Activated T-helper 1 cell treated with anti-CD3 and anti-CD28 coated beads, Interleukin-12 subunit alpha, Interleukin-12 subunit beta, Interleukin-2, Interleukin-4 antibody, amounts not matched to agents 30 ng/mL and 10 ng/mL and 1 ng/mL, durations not matched to agents 14 hours and 24 hours and 36 hours (primary cell): ENCODE measurements at places on chromosomes 3 and 15. TPM values are rescaled to one million over a fixed set of nuclear protein-coding genes. Genes with fewer than 3 reads are reported as not detected.

GRCh38 chr3:59512066-59512465 is 462.2 kb upstream of the CFAP20DC start:
- H3K36me3 ChIP-seq: peaks cover 3% of the 10 kb centered on the region
- no peaks in the 10 kb centered on the region for H3K4me1 ChIP-seq
- H3K27ac ChIP-seq: no peak overlapping the region
- no peak for DNase-seq
- H3K27me3 ChIP-seq: peaks cover 8% of the 10 kb centered on the region

DNA sequence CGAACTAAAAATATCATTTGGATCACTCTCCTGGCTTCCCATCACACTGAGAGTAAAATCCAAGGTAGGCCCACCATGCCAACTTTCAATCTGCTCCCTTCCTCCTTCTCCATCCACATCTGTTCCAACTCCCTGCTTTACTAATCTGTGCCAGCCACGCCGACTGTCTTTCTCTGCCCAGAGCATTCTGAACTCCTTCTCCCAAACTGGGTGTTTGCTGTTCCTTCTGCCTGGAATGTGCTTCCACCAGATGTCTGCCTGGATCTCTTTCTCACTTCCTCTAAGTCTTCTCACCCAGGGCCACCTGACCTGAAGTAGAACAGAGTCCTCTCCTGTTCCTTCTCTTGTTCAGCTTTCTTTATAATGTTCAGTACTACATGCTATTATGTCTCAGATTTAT is 5.6 kb upstream of the ARL8B start:
- H3K27me3 ChIP-seq: no peaks in the 10 kb centered on the region
- H3K4me1 ChIP-seq: peaks cover under 1% of the 10 kb centered on the region
- no peak overlapping the region for H3K4me3 ChIP-seq
- peak overlapping the region; percentile 15 for H3K27ac ChIP-seq

GRCh38 chr3:113136071-113136470 is 75.3 kb upstream of the BOC start:
- no peak overlapping the region for H3K27ac ChIP-seq
- no peak for DNase-seq

GRCh38 chr3:106534206-106534605 is 665.4 kb upstream of the CBLB start:
- peak overlapping the region; percentile 72 for H3K27ac ChIP-seq
- no peak overlapping the region for H3K4me3 ChIP-seq

DNA sequence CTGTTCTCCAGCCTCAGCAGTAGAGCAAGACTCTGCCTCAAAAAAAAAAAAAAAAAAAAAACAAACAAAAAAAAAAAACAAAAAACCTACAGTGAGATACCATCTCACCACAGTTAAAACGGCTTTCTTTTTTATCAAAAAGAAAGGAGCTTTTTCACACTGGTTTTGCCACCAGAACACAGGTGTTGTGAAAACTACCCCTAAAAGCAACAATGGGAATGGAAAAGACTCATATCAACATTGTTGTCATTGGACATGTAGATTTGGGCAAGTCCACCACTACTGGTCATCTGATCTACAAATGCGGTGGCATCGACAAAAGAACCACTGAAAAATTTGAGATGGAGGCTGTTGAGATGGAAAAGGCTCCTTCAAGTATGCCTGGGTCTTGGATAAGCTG is 24.8 kb upstream of the SLC25A38 start:
- H3K4me3 ChIP-seq: peak overlapping the region; percentile 23
- H3K27me3 ChIP-seq: no peaks in the 10 kb centered on the region
- H3K4me1 ChIP-seq: peaks cover 59% of the 10 kb centered on the region
- H3K36me3 ChIP-seq: peaks cover 18% of the 10 kb centered on the region
- H3K27ac ChIP-seq: peak overlapping the region; percentile 64

GRCh38 chr3:186194451-186194811 is 85.5 kb upstream of the ETV5 start:
- H3K27ac ChIP-seq: no peak overlapping the region
- H3K4me3 ChIP-seq: no peak overlapping the region
- peaks cover 30% of the 10 kb centered on the region for H3K27me3 ChIP-seq
- no peak for DNase-seq
- H3K36me3 ChIP-seq: no peaks in the 10 kb centered on the region

DNA sequence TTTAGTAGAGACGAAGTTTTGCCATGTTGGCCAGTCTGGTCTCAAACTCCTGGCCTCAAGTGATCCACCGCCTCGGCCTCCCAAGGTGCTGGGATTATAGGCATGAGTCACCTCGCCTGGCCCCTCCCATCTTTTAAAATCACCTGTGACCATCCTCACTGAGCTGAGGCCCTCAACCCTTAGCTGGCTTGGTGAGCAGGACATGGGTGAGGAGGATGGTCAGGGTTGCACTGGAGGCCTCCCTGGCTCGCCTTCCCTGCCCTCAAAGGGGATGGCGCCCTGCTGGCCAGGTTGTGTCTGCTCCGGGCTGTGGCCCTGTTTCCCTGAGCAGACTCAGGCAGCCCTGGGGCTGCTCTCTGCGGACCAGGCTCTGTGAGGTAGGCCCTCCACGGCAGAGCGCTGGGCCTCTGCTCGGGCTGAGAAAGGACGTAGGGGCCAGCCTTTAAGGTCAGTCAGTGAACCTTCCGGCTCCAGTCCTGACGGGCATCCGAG is 33.7 kb downstream of the SYNM start:
- peaks cover 10% of the 10 kb centered on the region for H3K4me1 ChIP-seq
- no peak overlapping the region for H3K4me3 ChIP-seq
- DNase-seq: no peak
- H3K27ac ChIP-seq: no peak overlapping the region
- no peaks in the 10 kb centered on the region for H3K36me3 ChIP-seq

DNA sequence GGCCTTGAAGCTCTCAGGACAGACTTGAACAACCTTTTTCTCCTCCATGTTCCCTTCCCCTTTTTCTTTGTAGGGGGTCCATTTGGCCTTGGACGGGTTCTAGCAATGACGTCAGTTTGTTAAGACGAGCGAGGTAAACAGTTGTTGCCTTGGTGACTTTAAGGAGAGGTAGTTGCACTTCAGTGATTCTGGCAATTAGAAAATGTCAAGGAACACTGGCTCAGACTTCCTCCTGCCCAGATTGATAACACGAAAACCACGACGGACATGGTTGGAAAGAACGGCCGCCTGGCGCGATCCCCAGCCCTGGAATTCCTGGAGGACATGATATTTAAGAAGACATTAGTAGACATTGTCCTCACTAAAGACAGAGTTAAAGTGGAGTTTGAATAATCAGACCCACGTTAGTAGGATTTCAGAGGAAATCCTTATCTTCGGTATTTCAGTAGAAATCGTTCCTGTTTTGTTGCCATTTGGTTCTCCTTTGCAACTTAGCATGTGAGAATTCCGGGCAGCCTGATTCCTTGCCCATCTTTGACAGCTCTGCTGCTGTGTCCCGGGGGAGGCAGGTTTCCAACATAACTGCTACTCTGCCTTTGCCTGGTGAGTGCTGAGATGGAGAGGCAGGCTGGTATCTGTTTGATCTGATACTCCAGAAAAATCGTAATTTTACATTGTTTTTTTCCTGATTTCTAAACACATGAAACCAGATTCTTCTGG is 87.3 kb downstream of the ST6GAL1 start:
- DNase-seq: no peak
- no peak overlapping the region for H3K4me3 ChIP-seq
- H3K36me3 ChIP-seq: peaks cover 47% of the 10 kb centered on the region
- peaks cover 80% of the 10 kb centered on the region for H3K4me1 ChIP-seq
- no peaks in the 10 kb centered on the region for H3K27me3 ChIP-seq

GRCh38 chr15:101187820-101188636 is 63.8 kb downstream of the CHSY1 start:
- H3K27ac ChIP-seq: peak overlapping the region; percentile 94
- no peak for DNase-seq
- H3K27me3 ChIP-seq: no peaks in the 10 kb centered on the region
- peak overlapping the region; percentile 45 for H3K4me3 ChIP-seq
- peaks cover 53% of the 10 kb centered on the region for H3K36me3 ChIP-seq

The ARL14 gene
- total RNA-seq: not detected in 2 replicates

DNA sequence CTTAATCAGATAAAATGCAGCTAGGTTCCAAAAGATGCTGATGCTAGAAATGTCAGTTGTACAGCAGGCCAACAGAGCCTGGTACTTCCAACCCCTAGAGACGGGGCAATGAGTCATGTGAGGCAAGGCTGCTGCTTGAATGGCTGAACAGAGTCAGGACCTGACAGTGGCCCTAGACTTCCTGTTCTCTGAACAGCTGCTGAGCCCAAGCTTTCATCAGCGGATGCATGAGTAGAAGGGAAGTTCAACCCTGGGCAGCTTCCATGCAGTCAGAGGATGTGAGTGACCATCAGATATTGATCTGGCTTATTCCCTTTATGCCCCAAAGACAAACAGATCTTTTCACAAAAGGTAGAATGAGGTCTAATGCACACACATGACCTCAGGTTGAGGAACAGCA is 282.9 kb upstream of the COL8A1 start:
- H3K4me3 ChIP-seq: no peak overlapping the region
- H3K4me1 ChIP-seq: no peaks in the 10 kb centered on the region
- no peaks in the 10 kb centered on the region for H3K36me3 ChIP-seq

DNA sequence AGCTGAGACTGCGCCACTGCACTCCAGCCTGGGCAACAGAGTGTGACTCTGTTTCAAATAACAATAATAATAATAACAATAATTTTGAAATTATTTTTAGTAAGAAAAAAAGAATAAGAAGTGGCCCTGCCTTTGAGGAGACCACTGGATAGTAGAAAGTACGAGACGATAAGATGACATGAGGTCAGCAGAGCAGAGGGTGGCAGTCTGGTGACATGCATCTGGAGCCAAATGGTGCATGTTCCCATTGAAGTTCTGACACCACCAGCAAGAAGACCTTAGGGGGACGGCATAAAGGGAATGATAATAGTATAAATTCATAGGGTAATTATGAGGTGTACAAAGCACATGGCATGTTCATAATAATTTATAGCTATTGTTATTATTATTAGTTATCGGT is 542.2 kb upstream of the TBL1XR1 start:
- H3K27me3 ChIP-seq: no peaks in the 10 kb centered on the region
- no peak overlapping the region for H3K4me3 ChIP-seq
- no peak for DNase-seq
- H3K27ac ChIP-seq: no peak overlapping the region

GRCh38 chr3:73584873-73585272 is 39.9 kb downstream of the PDZRN3 start:
- no peaks in the 10 kb centered on the region for H3K36me3 ChIP-seq
- H3K27ac ChIP-seq: no peak overlapping the region
- no peak for DNase-seq
- no peaks in the 10 kb centered on the region for H3K27me3 ChIP-seq
- H3K4me1 ChIP-seq: no peaks in the 10 kb centered on the region
- no peak overlapping the region for H3K4me3 ChIP-seq

DNA sequence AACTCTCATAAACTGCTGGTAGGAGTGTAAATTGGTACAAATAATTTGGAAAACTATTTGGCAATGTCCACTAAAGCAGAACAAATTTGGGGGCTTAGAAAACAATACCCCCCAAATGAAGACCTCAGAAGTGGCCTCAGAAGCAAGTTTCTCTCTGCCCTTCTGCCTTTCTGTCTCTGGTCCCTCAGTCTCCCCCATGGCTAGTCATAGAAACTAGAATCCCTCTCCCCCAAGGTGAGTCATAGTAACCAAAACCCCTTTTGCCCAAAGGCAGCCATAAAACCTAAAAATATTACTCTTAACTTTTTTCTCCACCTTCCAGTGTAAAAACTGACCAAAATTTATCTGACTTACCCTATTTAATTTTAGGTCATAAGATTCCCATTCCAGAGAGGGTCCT is 350.7 kb upstream of the LRRC3B start:
- no peak overlapping the region for H3K4me3 ChIP-seq
- no peaks in the 10 kb centered on the region for H3K36me3 ChIP-seq
- H3K4me1 ChIP-seq: no peaks in the 10 kb centered on the region
- no peak overlapping the region for H3K27ac ChIP-seq
- H3K27me3 ChIP-seq: no peaks in the 10 kb centered on the region
- no peak for DNase-seq

DNA sequence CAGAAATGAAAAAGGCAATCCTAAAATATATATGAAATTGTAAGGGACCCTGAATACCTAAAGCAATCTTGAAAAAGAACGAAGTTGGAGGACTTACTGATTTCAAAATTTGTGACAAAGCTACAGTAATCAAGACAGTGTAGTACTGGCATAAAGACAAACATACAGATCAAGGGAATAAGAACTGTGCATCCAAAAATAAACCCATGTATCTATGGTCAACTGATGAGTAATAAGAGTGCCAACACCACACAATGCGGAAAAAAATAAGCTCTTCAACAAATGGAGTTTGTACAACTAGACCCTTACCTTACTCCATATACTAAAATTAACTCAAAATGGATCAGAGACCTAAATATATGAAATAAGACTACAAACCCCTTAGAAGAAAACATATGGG is 29.6 kb downstream of the GSK3B start:
- H3K27ac ChIP-seq: no peak overlapping the region
- peaks cover 12% of the 10 kb centered on the region for H3K36me3 ChIP-seq
- DNase-seq: no peak
- H3K4me3 ChIP-seq: no peak overlapping the region

The DNAH1 gene
- total RNA-seq: 12.1 and 12.2 TPM in 2 replicates

GRCh38 chr15:97692301-97693015 is 268.0 kb upstream of the ARRDC4 start:
- no peak for DNase-seq
- H3K27ac ChIP-seq: no peak overlapping the region
- no peaks in the 10 kb centered on the region for H3K36me3 ChIP-seq
- H3K4me3 ChIP-seq: no peak overlapping the region

DNA sequence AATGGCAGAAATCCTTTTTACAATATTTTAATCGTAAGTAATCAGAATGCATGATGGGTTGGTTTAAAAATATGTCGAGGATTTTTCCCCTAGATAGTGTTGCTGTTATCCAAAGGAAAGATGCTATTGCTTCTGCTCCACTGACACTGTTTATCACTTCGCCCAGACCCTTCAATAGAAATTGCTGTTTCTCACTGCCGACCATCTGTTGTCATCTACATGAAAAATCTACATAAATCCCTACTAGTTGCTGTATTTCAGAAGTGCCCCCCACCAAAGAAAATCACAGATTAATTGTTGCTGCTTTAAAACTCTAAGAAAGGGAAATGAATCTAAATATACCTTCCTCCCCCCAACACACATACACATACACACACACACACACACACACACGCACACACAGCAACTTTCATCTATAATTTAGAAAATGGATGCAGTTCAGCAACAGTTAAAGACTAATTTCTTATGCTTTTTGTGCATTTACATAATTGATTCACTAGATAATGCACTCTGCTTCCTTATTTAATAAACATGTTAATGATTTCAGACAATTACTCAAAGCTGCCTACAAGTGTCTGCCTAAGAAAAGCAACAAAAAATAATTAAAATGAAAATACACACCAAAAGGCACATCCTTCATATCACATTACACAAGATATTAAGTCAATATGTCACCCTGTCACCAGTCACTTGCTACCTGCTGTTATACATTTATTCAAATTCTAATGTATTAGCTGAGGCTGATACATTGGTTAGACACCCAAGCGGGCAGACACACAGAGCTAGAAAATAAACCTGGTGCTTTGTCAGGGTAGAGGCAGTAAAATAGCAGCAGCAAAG is 82.8 kb downstream of the RORA start:
- no peak overlapping the region for H3K27ac ChIP-seq
- no peak overlapping the region for H3K4me3 ChIP-seq
- H3K4me1 ChIP-seq: no peaks in the 10 kb centered on the region
- peaks cover 22% of the 10 kb centered on the region for H3K27me3 ChIP-seq
- H3K36me3 ChIP-seq: no peaks in the 10 kb centered on the region

The CNTN6 gene
- not detected in 2 replicates for total RNA-seq
